ENCODE measurements at places on chromosomes 2 and 18.

DNA sequence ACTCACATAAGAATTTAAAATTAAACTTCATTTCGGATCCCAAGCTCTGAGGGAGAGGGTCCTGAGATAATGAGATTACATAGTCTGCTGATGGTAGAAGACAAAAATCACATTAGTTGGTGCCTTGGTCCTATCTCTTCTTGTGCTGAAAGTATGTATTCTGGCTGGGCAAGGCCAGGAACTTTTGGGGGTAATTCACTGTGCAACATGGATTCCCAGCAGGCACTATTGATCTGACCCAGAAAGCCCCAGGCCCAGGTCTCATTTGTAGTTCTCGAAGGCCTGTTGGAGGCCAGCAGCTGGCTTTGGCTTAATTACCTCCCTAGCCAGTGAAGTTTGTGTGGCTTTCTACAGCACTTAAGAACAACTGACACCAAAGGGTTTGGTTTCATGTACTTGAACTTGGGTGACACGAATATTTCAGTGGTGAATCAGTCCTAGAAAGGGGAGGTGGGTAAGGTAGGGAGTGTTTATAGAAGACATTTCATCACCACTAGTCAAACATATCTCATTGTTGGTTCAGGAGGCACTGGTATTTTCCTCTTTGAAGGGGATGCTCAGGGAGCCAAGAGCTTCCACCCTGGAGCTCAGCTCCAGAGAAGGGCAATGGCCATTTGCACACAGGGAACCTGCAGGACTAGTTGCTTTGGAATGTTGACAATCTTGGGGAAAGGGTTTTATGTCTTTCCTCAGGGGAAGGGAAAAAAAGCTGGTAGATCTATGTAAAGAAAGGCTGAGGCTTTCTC, 217.8 kb downstream of the OSR1 start:
- no peak for DNase-seq

DNA sequence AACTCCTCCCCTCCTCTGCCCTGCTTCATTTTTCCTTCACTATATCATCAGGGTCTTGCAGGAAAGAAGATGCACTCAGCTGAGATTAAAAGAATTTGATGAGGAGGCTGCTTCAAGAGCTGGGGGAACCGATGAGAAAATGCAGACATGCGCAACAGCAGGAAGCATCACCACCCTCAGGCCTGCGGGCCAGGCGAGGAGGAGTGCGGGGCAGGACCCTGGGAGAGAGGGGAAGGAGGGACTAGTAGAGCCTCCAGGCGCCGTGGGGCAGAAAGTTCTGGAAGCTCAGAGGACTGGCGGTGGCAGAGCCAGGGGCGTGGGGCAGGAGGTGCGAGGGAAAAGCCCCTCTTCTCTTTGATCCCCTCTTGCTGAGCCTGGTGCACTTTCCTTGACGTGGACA, 108.2 kb downstream of the CD226 start:
- no peak for DNase-seq

DNA sequence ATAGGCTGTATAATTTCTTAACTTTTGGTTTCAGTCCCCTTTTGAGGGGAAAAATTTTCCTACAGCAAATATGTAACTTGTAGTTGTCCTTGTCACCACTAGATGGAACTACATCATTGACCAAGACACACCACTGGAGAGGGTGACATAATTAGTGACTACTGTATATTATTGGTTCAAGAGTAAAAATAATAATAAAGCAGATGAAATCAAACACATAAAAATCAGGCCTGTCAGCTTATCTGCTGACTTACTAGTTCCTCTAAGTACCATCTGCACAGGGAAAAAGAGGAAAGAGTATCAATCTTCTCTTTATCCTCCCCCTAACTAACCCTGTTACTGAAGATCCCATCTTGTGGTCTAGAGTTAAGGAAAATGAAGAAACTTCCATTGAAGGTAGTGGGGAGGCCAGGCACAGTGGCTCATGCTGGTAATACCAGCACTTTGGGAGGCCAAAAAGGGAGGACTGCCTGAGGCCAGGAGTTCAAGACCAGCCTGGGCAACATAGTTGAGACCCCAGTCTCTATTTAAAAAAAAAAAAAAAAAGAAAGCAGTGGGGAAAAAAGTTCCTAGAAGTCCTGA, 29.6 kb upstream of the ENOSF1 start:
- DNase-seq, result no peak

GRCh38 chr2:33145459-33145858, 198.7 kb downstream of the LTBP1 start:
- no peak for DNase-seq

DNA sequence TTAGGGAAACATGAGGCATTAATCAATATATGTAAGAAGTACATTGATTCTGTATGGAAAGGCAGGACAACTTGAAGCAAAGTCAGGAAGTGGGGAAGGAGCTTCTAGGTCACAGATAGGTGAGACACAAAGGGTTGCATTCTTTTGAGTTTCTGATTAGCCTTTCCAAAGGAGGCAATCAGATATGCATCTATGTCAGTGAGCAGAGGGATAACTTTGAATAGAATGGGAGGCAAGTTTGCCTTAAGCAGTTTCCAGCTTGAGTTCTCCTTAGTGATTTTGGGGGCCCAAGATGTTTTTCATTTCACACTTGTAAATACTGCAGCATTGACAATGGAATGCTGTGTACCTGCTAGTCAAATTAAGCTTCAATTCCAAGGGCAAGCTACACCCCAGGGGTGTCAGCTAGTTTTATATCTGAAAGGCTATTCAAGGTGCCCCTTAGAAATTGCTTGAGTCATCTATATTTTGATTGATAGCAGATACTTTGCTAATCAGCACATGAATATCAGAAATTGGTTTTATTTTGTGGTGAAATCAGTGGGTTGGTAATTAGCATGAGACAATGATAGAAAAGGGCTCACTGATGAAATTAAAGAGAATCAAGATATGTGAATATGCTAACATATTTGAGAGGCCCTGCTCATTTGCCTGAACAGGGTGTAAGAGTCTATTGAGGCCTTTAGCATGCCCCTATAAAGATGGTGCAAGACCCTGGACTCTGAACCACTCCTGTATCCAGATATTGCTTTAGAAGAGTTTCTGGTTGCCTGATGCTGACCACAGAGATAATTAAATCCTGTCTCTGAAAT, 131.5 kb downstream of the TMEM17 start:
- no peak for DNase-seq

DNA sequence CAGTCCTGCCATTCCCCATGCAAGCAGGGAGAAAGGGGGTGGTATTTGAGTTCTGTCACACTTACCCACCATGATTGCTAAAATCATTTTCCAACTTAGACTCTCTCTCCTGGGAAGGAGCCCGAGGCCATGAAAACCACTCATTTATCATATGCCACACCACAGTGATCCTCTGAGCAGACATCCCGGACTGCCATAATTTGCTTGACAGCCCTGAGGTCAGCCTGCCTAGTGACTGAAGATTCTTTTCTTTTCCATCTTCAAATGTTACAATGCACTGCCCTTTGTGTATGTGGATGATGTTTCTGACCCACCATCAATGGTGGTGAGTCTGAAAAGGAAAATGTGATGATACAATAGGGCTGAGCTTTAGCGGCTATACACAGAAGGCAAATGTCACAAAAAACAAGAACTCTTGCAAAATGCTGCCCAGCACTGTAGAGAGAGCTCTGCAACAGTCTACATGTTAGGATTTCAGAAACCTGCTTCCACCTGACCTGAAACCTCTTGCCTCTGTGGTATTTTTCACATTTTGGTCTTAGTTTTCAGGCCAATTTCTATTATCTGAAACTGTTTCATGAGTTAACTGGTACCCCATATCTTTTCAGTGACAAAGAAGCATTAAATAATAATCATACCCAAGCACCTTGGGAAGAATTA, 272.8 kb downstream of the ZNF385B start:
- no peak for DNase-seq

DNA sequence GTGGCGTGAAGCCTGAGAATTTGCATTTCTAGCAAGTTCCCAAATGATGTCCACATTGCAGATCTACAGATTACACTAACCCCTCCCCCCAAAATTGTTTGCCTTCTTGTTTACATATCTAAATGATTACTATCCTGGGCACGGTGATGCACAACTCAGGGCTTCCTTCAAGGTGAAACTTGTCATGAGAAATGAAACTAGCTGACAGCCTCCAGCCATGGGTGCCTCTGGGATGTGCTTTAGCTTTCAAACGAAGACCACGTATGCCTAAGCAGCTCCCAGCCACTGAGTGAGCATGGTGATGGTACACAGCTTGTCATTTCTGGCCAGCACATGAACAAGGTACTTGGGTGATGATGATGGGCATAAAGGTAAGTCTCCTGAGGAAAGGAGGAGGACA, 464.8 kb upstream of the DDX18 start:
- no peak for DNase-seq

GRCh38 chr2:158841850-158842249, 46.7 kb downstream of the DAPL1 start:
- no peak for DNase-seq

DNA sequence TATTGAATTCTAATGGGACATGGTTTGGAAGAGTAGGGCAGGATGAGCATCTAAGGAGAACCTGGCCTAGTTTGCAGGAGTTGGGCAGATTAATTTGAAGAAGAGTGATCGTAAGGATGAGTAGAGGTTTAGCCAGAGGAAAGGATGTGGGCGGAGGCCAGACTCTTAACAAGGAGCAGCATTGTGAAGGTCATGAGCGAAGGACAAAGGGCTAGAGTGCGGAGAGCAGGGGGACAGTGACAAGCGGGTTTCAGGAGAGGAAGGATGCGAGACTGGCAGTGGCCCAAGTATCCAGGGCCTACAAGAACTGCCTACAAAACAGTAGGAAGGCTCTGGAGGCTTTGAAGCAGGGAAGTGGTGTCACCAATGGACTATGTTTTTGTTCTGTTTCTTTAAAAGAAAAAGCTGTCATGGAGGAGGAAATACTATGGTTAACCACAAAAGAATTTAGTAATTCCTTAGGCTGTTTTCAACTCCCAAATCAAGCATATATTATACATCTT, 20.1 kb downstream of the SLC66A3 start:
- DNase-seq, result no peak

DNA sequence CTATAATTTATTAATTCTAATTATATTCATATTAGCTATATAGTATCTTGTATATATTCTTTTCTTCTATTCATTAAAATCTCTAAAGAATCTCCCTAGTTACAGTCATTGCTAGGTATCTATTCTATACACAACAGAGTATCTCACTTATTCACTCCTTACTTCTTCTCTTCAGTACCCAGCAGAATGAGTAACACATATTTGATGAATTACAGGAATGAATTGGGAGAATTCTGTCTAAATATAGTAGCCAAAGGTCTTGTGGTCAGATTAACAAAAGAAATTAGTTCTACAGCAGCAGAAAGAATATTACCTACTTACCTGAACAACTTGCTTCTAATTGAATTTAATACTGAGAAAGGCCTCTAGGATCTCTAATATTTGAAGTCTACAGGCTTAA, 758.0 kb upstream of the ZEB2 start:
- DNase-seq, result no peak

GRCh38 chr2:239004274-239005015, 156.6 kb downstream of the TWIST2 start:
- DNase-seq, result no peak

DNA sequence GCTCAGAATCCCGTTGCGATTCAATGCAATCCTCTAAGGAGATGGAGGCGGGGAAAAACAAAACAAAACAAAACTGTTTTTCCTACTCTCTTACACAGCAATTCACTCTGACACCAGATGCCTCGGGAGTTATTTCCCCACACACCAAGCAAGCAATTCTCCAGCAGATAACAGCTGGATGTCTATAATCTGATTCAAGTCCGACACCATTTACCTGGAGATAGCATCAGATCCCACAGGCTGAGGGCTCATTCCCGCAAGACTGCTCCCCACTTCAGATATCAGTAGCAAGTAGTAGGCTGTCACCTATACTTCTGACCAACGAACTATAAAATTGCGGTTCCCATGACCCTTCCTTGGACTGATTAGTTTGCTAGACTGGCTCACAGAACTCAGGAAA, 58.7 kb downstream of the DTNB start:
- no peak for DNase-seq

DNA sequence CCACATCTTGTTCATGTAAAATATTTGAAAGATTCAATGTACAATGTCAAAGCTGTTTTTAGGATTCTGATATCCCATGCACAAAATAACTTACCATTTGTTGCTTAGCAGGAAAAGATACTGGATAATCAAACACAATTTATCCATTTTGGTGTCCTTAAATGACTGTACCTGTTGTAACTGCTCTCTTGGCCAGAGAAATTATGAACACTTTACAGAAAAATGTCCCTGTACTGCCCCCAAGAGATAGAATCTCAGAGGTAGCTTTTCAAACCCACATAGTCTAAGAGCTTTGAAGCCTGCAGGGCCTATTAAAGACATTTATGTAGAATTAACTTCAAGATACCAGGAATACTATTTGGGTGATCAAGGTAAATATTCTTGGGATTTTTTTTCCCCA, 12.2 kb upstream of the ME2 start:
- no peak for DNase-seq

GRCh38 chr2:45612285-45612684, 1.2 kb upstream of the SRBD1 start:
- no peak for DNase-seq

- DNase-seq, result no peak
Measured at GRCh38 chr2:210616074-210616473, 59.7 kb downstream of the CPS1 start.

- DNase-seq, result no peak
Measured at GRCh38 chr2:11118761-11119160, 36.5 kb upstream of the SLC66A3 start.

GRCh38 chr2:28975671-28976070, 5.4 kb upstream of the TOGARAM2 start:
- DNase-seq, result no peak

GRCh38 chr2:111162718-111163331, 42.1 kb downstream of the BCL2L11 start:
- no peak for DNase-seq

DNA sequence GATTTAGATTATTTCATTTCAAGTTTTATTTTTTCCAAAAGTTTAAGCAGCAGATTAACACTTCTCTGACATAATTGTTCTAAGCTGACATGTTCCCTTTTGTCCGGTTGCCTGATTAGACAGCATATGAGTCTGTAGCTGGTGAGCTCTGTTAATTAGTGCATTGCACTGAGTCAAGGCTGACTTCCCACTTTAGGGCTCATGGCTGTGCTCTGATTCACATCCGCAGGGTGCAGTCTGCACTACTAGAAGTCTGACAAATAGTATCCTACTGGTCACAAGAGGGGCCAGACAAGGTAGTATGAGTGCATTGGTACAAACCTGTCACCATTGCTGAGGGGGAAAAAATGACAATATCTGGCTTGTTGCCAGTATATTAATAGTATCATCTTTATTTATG, 443.9 kb upstream of the ZNF804A start:
- DNase-seq, result no peak

GRCh38 chr2:239087046-239087710, 239.3 kb downstream of the TWIST2 start:
- DNase-seq, result no peak

GRCh38 chr18:54616220-54616848, 25.3 kb downstream of the DYNAP start:
- DNase-seq, result no peak

DNA sequence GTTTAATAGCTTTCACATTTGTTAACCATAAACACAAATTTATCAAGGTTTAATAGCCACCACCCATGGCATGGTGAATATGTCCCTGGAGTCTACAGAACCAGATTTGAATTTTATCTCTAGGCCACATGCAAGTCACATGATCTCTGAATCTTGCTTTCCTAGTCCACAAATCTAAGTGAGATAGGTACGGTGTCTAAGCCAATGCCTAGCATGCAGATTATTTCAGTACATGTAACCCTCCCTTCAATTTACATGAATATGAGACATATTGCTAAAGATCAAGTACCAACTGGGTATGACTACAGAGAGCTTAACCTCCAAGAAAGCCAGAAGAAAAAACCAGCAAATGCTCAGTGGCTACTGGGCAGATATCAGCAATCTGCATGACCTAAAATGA, 10.0 kb downstream of the ZNF24 start:
- no peak for DNase-seq

GRCh38 chr2:212797484-212798205, 259.0 kb upstream of the ERBB4 start:
- DNase-seq, result no peak

Data from stimulated activated CD4-positive, alpha-beta T cell treated with anti-CD3 and anti-CD28 coated beads, Interleukin-4, amount 100 ng/mL, for 4 hours (primary cell).